ENCODE measurements at places on chromosomes 7 and 10.

- no peak for DNase-seq
These were observed 182.0 kb downstream of the SEMA3E start for GRCh38 chr7:83466956-83467355.

GRCh38 chr10:114694752-114695151 is 36.7 kb upstream of the ABLIM1 start:
- no peak for DNase-seq

DNA sequence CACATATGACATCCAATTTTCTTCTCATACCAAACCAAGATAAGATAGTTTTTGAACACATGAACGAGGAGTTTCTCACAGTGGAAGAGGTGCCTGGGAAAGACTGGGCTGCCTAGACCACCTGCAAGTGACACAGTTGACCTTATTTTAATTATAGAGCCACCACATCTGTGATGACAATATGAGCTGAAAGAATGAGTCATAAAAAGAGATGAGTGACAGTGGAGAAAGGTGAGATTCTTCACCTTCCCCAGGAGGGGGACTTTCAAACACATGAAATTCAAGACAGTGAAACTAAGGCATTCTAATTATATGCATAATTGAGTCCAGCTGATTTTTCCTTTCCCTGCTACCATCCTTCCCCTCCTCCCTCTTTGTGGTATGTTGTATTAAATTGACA is 475.5 kb downstream of the NXPH1 start:
- no peak for DNase-seq

- no peak for DNase-seq
These were observed 20.8 kb downstream of the CCDC6 start for GRCh38 chr10:59885430-59886134.

DNA sequence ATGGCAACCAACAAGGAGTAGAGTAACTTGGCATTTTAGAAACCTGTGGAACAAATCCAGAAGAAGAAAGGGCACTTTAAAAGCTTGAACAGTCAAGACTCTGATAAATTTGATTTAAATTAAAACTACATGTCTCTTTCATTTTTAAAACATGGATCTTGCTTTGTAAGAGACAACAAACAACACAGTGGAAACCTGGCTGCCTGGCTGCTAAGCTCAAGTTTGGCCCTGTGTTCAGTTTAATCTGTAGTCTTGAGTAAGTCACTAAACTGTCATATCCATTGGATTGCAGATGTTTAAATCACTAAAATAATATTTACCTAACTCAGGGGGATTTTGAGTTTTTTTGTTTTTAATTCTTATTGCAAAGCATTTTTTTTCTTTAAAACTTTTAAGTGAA is 374.9 kb upstream of the SEMA3D start:
- no peak for DNase-seq

- DNase-seq: no peak
These were observed 194.1 kb upstream of the FRMD4A start for GRCh38 chr10:14524691-14525324.

DNA sequence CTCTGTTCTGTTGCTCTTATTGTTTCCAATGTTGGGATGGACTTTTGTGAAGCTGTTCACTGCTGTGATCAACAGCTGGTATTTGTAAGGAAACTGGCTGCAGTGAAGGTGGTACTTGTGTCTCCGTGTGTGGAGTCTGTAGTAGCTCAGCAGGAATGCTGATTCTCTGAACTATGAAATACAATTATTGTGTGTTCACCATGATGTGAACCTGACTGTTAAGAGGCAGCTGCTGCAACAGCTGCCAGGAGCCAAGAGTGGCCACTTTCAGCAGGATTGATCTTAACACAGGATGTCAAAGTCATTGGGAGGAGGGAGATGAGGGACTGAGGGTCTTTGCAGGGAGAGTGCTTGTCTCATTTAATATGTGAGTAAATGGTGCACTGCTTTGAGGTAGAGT is 13.9 kb downstream of the VSTM2A start:
- DNase-seq: no peak

DNA sequence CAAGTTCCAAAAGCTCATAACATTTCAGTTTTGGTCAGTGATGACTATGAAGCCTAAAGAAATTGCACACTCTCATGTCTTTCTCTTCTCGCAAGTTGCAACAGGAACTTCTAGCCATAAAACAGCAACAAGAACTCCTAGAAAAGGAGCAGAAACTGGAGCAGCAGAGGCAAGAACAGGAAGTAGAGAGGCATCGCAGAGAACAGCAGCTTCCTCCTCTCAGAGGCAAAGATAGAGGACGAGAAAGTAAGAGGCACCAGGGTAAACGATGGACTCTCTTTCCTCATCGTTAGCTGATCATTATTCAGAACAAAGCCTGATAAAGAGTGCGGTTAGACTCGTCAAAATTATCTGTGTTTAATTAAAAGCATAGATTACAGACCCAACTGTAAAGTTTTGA is 94.7 kb downstream of the HDAC9 start:
- no peak for DNase-seq

GRCh38 chr10:122490268-122490667 is 28.9 kb downstream of the HTRA1 start:
- DNase-seq: no peak

DNA sequence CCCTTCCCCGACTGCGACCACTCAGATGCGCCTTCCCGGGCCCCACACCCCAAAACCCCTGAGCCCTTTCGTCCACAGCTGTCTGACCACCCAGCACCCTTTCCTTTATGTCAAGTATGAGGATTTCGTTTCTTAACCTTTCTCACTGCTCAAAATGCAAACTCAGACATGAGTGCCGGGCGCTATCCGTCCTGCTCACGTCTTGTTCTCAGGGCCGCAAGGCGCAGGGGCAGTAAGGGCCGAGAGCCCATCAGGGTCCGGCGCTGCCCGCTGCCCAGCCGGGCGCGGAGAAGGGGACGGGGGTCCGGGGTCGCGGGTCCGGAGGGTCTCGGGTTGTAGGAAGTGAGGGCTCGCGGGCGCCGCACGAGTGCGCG is 670 bp upstream of the RBM33 start:
- DNase-seq: no peak

- DNase-seq: no peak
These were observed 36.0 kb downstream of the PALD1 start for GRCh38 chr10:70514591-70514990.

DNA sequence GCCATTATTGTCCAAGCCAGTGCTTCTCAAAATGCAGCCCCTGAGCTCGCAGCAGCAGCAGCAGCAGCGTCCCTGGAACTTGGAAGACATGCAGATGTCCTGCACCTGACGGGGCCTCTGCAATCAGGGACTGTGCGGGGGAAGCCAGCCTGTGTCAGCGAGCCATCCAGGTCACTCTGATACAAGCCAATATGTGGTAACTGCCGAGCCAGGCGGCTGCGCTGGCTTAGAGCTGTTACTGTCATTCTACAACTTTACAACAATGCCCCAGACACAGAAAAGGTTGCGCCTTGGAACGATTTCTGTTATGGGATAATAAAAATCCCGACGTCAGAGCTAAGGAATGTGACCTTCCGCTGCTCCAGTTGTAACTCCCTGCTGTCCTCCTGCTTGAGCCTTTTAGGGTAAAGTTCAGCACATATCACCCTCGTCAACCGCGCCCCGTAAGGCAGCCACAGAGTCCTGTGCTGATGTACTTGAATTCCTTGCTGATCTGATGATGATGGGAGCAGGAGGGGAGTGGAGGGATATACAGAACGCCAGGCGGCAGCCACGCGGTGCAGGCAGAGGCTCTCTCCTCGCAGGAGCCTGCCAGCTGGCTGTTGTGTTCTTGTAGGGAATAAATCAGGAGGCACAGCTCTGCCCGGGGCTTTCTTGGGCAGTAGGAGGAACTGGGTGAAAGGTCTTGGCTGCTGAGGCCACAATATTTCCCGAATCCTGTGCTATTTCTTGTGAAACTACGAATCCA is 20.0 kb upstream of the CRYGN start:
- no peak for DNase-seq

- DNase-seq: no peak
These were observed 7.7 kb upstream of the GSTK1 start for GRCh38 chr7:143255564-143255963.

DNA sequence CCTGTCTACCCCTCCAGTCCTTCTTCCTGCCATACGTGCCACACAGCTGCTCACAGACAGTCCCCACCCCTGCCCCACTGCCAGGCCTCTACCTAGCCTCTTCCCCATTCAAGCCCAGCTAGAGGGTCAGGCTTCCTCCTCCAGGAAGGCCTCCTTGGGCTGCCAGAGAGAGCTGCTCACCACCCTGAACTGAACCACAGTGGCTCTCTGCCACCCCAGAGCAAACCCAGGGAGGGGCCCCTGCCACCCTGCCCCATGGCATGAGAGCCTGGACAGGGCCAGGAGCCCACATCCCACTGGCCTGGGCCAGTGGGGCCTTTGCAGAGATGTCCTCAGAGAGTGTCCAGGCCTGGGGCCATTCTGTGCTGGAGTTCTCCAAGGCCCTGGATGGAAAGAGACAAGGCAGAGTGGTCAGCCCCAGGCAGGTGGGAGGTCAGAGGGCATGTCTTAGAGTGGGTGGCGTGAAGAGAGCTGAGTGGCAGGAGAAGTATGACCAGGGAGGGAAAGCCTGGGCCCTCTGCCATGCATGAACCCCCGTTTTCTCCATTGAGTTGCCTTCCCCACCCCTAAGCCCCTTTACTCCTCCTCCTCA is 40.4 kb downstream of the TMEM270 start:
- DNase-seq: no peak

- DNase-seq: no peak
These were observed 2.1 kb upstream of the CCDC126 start for GRCh38 chr7:23594879-23595604.

DNA sequence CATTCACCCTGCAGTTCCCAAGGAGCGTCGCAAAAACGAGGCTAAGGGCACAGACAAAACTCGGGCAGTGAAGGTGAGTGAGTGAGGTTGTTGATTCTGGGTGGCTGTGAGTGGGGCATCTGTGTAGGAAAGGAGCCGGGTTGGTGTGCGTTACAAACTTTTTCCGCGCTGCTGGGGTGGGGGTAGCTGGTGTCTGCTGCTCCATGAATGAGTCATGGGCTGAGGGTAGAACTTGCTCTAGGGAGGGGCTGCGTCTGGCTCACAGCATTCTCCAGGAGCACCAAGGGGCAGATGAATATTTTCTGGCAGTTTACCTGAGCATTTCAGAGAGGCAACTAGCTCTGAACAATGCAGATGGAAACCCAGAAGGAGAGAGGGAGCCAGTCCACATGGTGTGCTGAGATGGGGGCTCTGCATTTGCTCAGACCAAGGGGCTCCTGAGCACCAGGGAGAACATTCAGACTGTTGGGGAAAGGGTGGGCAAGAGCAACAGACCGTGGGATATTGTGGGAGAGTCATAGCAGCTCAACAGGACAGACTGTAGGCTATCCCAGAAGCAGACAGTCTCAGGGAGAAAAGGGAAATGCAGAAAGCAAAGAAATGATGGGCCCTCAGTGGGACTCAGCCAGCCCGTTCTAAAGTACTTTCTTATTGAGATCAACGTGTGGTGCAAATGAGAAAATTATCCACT is 18.8 kb downstream of the NOBOX start:
- DNase-seq: no peak

DNA sequence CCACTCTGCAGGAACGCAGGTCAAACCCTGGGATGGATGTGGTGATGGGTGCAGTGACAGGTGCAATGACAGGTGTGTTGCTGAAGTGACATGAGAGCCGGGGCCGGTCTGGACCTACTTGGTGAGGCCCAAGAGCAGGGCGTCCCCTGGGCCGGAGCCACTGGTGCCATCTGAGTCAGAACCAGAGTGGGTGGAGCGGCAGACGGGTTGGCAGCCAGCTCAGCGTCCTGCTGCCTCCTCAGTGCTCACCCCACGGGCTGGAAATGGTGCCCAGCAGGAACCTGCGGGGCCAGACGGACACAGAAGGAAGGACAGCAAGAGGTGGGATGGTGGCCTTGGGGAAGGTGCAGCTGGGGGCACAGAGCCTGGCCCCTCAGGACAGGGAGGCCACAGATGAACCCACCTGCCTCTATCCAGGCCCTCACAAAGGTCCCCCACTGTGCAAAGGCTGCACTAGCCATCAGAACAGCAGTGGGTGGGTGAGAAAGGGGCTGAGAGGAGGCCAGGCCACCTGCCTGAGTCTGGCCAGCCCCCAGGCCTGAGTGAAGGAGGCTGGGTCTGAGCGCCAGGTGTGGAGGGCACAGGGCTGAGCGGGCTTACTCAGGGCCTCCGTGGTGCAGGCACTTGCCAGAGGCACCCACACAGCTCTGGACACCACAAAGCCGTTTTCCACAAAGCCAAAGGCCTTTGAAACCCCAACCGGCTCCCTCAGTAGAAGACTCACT is 129.0 kb upstream of the PPP2R2D start:
- DNase-seq: no peak

GRCh38 chr7:151172273-151173141 is 5.0 kb upstream of the GBX1 start:
- DNase-seq: no peak

GRCh38 chr10:30436191-30436611 is 2.2 kb downstream of the MAP3K8 start:
- no peak for DNase-seq

DNA sequence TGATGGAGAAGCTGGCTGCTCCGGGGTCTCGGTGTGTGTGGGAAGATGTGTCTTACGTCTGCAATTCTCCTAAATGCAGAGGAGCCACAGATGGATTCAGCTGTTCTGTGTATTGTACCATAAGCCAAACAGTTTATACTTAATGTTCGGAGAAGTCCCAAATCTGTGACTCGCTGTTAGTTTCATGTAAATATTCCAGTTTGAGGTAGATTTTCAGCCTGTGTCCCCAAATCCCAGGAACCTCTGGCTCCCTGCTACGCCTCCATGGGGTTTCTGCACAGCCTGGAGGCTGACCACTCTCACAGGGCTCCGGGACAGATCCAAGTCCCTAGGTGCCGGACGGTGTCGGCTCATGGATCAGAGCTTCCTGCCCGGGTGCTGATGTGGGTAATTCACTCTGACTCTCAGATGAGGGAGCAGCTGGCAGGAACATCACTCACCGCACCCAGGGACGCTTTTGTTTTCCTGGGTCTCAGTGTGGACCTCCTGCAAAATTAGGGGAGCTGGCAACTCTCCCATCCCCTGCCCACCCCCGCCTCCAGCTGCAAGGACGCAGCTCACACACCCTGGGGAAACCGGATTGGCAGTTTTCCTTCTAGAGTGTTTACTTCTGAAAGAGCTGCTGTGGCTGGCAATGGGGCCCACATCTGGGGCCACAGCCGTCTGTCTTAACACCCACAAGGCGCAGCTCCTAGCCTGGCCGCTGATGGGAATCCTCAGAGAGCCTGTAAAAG is 421.1 kb upstream of the FOXK1 start:
- no peak for DNase-seq

DNA sequence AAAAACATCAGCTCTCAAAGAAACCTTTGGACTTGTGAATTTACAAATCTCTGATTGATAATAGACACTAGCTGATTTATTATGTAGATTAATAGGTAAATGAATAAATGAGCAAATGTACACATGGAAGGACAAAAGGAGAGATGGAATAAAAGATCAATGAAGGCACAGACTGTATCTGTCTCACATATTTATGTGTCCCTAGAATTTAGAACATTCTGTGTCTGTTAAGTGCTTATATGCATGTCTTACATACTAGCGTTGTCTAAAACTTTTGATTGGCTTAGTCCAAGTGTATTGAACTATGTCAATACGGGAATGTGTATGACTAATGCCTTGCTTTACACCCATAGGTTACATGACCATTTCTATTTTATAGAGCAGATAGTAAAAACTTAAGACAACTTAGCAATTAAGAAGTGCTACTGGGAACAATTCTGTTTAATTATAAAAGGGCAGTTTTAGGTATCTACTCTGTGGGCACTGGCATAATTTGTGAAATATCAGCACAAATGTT is 140.3 kb downstream of the PLXDC2 start:
- DNase-seq: no peak

Measured in cortex of kidney (tissue), 1 donor.